ENCODE measurements at places on chromosomes 3 and 15. TPM values are rescaled to one million over a fixed set of nuclear protein-coding genes. Genes with fewer than 3 reads are reported as not detected.

MYEF2 gene
- 38.0 TPM for total RNA-seq

RLBP1 gene
- 0.83 TPM for total RNA-seq

- DNase-seq = no peak
Observed at GRCh38 chr3:171862993-171863521, 19.9 kb downstream of the TMEM212 start.

- DNase-seq = peak; percentile 57
Observed at GRCh38 chr3:114213627-114214541, 23.5 kb downstream of the ZNF80 start.

CCR9 gene
- 0.30 TPM for total RNA-seq

DNA sequence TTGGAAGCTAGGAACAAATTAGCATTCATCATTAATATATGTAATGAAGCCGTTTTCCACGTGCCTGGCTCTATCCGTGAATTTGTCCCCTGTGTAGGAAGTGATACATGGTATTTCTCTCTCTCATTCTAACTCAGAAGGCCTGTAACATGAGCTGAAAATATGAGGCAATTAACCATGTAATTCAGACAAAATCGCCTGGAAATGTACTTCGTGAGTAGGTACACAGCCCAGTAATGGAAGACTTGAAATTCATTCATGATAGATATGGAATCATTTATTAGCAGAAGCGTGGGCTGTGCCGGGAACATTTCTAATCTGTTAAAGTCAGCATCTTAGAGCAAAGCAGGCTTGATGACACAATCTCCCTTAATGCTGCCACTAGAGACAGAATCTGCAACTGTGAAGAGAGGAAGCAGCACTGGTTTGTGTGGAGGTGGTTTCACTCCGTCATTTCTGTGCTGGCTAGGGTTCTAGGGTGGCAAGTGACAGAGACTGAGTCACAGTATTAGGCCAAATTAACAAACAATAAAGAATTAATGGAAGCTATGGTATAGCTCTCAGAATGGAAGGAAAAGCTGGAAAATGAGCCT is 225.0 kb upstream of the PROK2 start:
- no peak for DNase-seq

GRCh38 chr3:116032176-116032575 is 408.9 kb downstream of the GAP43 start:
- DNase-seq = no peak

GRCh38 chr3:61813636-61814035 is 252.3 kb downstream of the PTPRG start:
- no peak for DNase-seq

HEG1 gene
- total RNA-seq = 32.5 TPM

DNA sequence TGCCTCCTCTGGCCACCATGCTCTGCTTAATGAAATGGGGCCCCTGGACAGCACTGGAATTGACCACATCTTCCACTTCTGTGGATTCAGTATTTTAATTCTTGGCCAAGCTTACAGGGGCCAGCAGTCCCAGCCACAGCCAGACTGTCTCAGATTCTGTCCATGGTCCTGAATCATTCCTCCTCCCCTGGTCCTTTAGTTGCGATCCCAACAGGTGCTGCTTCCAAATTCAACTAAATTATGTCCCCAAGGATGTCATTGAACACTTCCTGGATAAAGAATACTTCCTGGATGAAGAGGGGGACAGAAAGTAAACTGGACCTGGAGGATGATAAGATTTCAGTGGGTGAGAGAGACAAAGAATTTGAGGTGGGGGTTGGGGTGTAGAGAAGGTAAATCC is 111.1 kb upstream of the FOXB1 start:
- DNase-seq = no peak

SNUPN gene
- total RNA-seq = 34.8 TPM

PIAS1 gene
- 38.4 TPM for total RNA-seq

DNA sequence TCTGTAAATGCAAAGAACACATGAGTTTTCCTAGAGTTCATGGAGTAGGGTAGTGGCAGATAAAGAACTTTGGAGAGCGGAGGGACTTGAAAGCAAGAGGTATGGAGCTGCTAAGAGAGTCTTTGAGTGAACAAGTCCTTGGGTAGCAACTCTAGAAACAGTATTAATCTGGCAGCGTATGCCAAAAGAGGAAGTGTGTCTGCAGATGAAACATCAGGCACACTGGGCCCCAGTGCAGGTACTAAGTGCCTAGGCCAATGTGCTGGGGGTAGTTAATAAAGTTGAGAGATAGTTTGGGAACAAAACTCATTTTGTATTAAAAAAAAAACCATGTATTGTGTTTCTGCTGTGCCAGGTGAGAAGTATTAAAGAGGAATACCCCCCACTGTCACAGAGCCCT is 223.0 kb upstream of the STRIT1 start:
- no peak for DNase-seq

- DNase-seq = no peak
Observed at GRCh38 chr15:89937365-89938350, 24.9 kb upstream of the ARPIN start.

DNA sequence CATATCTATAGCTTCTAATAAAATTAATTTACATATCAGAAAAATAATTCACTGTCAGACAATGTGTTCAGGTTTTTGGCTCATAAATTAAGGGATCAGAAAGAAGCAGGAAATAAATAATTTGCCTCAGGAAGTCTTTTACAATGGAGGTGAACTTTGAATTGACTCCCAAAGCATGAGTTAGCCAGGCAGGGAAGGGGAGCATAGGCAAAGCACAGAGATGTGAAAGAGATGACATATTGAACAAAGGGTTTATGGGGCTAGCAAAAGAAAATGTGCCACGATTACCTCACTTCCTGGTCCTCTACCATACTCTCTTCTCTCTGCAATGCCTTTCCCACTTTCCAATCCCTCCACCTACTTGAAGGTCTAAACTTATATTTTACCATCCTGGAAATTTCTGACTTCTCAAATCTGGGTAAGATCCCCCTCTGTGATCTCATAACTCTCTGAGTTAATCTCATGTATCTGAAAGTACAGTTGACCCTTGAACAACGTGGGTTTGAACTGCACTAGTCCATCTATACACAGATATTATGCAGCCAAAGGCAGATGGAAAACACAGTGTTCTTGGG is 4.1 kb upstream of the HEXA start:
- no peak for DNase-seq

DNA sequence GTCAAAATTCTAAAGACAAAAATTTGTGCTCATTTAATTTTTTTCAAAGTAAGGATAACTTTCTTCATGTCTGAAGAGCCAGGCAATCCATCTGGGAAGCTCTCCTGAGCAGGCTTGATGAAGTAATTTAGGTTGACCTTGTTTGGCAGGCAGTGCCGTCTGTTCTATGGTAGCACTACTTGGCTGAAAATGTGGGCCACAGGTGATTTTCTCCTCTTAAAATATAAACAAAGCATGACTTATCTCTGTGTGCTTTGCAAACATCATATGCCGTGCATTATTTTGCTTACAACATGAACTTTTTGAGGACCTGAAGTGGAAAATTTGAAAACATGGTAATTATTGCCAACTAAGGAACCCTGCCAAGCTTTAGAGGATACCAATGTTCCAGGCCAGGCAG is 143.2 kb downstream of the RAP2B start:
- DNase-seq = no peak

GTF2A2 gene
- 53.9 TPM for total RNA-seq

DNA sequence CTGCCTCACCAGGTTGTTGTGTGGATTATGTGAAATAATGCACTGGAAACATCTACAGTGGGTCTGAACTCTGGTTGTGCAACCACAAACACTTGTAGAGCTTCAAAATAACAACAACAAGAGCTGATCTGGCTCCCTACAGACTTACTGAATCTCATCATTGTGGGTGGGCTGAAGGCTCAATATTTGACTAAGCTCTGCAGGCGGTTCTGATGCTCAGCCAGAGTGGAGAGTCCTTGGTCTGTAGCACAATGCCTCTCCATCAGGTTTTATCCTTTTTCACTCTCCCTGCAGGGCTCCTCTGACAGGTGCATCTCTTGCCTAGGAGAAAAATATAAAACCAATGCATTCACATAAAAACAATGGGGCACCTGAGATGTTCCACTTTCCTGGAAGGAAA is 456.3 kb upstream of the ONECUT1 start:
- DNase-seq = no peak
